CD8-positive, alpha-beta memory T cell (primary cell): ENCODE measurements at places on chromosomes 5 and 9.
A peak's percentile ranks its signal among the peaks of the same experiment; 100 is the strongest.

DNA sequence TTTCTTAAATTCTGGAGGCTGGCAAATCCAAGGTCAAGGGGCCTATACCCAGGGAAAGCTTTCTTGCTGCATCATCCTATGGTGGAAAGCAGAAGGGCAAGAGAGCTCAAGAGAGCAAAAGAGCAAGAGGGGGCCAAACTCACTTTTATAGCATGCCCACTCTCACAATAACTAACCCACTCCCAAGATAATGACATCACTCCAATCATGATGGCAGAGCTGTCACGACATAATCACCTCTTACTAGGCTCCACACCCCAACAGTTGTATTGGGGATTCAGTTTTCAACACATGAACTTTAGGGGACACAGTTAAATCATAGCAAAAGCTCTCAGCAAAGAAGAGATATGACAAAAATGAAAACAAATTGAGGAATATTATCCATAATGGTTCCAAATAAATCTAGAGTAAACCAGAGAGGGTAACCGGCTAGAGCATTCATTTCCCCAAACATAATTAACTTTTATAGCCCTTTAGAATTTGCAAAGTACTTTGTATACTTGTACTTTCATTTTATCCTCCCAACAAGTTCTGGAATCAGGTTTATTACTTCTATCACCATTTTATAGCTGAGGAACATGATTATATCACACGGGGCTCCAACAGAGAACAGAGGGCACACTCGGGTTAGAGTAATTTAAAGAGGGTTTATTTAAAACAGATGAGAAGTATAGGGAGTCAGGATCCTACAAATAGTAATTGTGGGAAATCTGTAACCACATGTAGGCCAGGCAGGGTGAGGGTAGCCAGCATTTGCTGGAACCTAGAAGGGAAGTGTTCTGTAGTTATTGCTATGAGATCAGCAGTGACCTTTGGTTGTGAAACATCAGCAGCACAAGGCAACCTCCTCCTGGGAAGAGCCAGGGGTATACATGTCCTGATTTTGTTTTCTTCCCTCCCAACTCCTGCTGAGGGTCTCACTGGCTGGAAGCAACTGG is 7.2 kb upstream of the TARS1 start:
- DNase-seq, result no peak
- H3K27ac ChIP-seq, result no peak overlapping the region

DNA sequence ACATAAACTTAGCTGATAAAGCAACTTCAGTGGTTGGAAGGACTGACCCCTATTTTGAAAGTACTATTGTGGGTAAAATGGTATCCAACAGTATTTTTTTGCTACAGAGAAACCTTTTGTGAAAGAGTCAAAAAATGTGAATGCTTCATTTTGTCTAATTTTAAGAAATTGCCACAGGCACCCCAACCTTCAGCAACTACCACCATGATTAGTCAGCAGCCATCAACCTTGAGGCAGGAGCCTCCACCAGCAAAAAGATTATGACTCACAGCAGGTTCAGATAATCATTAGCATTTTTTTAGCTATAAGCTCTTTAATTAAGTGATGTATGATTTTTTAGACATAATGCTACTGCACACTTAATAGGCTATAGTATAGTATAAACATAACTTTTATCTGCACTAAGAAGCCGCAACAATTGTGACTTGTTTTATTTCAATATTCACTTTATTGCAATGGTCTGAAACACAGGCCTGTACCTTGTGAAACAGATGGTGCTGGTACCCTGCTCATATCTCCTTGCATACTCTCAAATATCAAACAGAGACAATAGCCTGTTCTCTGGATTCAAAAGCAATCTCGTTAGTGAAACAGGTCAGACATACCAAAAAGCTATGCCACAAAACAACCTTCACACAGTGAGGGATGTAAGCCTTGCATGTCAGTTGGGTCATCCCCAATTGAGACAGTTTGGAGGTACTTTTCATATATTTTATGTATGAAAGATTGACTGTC is 261.2 kb upstream of the FAM174A start:
- no peak overlapping the region for H3K27ac ChIP-seq
- H3K36me3 ChIP-seq, result no peaks in the 10 kb centered on the region
- no peak for DNase-seq
- no peak overlapping the region for H3K4me3 ChIP-seq

- no peaks in the 10 kb centered on the region for H3K27me3 ChIP-seq
- no peak overlapping the region for H3K4me3 ChIP-seq
- no peak for DNase-seq
- H3K36me3 ChIP-seq, result no peaks in the 10 kb centered on the region
Observed at GRCh38 chr9:33209394-33209793, 30.6 kb upstream of the SPINK4 start.

GRCh38 chr5:160272889-160273288 is 39.5 kb downstream of the CCNJL start:
- no peak overlapping the region for H3K27ac ChIP-seq
- no peaks in the 10 kb centered on the region for H3K36me3 ChIP-seq
- no peak for DNase-seq

GRCh38 chr9:130707225-130707976 is 13.8 kb downstream of the EXOSC2 start:
- H3K4me3 ChIP-seq, result no peak overlapping the region
- peaks cover 6% of the 10 kb centered on the region for H3K4me1 ChIP-seq
- peaks cover 14% of the 10 kb centered on the region for H3K36me3 ChIP-seq
- DNase-seq, result peak; percentile 62
- H3K27ac ChIP-seq, result no peak overlapping the region
- no peaks in the 10 kb centered on the region for H3K27me3 ChIP-seq

- H3K36me3 ChIP-seq, result no peaks in the 10 kb centered on the region
- peaks cover 4% of the 10 kb centered on the region for H3K4me1 ChIP-seq
Observed at GRCh38 chr9:21682381-21682780, 120.1 kb upstream of the MTAP start.

GRCh38 chr9:134594078-134594941 is 47.3 kb upstream of the COL5A1 start:
- H3K27me3 ChIP-seq, result peaks cover 3% of the 10 kb centered on the region
- no peaks in the 10 kb centered on the region for H3K36me3 ChIP-seq
- H3K4me3 ChIP-seq, result no peak overlapping the region
- no peak for DNase-seq
- no peaks in the 10 kb centered on the region for H3K4me1 ChIP-seq
- H3K27ac ChIP-seq, result no peak overlapping the region

DNA sequence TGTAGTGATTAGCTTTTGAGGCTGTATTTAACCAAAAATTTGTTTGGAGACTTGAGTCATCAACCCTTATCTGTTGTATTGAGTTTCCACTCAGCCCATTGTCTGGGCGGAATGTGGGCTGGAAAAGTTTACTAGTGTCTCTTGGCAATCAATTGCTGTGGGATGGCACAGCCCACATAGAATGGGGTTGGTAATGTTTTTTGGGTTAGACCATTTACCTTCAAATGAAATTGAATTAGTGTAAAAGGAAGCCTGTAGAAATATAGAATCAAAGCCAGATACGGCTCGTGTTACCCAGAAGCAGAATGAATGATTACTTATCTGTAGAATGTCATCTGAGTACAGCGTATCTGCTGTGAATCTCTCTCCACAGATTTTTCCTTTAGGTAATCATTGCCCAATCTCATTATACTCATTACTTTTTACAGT is 142.9 kb downstream of the AOPEP start:
- no peaks in the 10 kb centered on the region for H3K27me3 ChIP-seq
- H3K4me1 ChIP-seq, result peaks cover 26% of the 10 kb centered on the region
- no peaks in the 10 kb centered on the region for H3K36me3 ChIP-seq
- no peak for DNase-seq

- no peaks in the 10 kb centered on the region for H3K4me1 ChIP-seq
- H3K4me3 ChIP-seq, result no peak overlapping the region
- no peak overlapping the region for H3K27ac ChIP-seq
- H3K36me3 ChIP-seq, result no peaks in the 10 kb centered on the region
Observed at GRCh38 chr9:18452276-18452675, 21.7 kb upstream of the ADAMTSL1 start.

DNA sequence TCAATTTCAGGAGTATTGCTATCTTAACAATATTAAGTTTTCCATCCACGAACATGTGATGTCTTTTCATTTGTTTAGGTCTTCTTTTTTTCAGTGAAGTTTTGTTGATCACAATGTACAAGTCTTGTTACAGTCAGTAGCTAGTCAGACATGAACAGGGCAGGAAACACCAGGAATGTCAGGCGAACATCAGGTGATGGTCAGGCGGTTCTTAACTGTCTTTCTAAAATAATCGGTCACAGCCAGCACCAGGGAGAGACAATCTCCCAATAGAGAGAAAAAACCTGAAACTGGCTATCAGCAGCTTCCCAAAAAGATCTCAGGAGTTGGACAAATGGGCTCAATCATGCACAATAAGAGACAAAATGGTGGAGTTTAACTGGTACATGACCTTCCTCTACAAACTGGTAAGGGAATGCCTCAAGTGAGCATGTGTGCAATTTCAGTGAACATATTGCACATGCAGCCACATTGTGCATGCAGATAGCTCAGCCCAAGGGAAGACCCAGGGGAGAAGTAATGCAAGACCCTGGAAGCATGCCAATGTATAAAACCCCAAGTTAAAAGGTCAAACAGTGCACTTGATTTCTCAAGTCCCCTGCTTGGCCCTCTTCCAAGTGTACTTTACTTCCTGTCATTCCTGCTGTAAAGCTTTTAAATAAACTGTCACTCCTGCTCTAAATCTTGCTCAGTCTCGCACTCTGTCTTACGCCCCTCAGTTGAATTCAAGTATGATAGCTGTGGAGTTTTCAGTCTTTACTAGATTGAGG is 176.1 kb upstream of the RASEF start:
- H3K4me1 ChIP-seq, result no peaks in the 10 kb centered on the region
- no peak for DNase-seq
- no peak overlapping the region for H3K4me3 ChIP-seq

DNA sequence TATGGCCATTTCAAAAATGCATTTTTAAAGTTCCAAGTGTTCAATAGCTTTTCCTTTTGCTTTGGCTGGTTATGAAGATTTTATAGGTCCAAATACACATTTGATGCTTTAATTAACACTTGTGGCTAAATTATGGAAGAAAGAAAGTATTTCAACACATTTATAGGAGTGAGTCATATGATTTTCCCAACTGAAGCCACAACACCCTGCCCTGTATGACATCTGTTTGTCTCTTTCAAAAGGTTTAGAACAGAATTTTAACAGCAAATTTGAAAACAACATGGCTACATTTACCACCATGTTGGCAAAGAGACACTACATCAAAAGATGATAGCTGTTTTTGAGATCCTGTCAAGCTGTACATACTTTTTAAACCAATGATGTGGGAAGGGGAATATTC is 99.4 kb downstream of the TMEM174 start:
- no peaks in the 10 kb centered on the region for H3K36me3 ChIP-seq
- H3K4me3 ChIP-seq, result no peak overlapping the region
- H3K27me3 ChIP-seq, result peaks cover 7% of the 10 kb centered on the region
- no peak for DNase-seq
- H3K27ac ChIP-seq, result no peak overlapping the region
- no peaks in the 10 kb centered on the region for H3K4me1 ChIP-seq

- DNase-seq, result no peak
- H3K36me3 ChIP-seq, result no peaks in the 10 kb centered on the region
- no peaks in the 10 kb centered on the region for H3K27me3 ChIP-seq
- H3K27ac ChIP-seq, result no peak overlapping the region
- H3K4me1 ChIP-seq, result no peaks in the 10 kb centered on the region
- H3K4me3 ChIP-seq, result no peak overlapping the region
Observed at GRCh38 chr5:57772512-57772911, 289.9 kb upstream of the ACTBL2 start.

DNA sequence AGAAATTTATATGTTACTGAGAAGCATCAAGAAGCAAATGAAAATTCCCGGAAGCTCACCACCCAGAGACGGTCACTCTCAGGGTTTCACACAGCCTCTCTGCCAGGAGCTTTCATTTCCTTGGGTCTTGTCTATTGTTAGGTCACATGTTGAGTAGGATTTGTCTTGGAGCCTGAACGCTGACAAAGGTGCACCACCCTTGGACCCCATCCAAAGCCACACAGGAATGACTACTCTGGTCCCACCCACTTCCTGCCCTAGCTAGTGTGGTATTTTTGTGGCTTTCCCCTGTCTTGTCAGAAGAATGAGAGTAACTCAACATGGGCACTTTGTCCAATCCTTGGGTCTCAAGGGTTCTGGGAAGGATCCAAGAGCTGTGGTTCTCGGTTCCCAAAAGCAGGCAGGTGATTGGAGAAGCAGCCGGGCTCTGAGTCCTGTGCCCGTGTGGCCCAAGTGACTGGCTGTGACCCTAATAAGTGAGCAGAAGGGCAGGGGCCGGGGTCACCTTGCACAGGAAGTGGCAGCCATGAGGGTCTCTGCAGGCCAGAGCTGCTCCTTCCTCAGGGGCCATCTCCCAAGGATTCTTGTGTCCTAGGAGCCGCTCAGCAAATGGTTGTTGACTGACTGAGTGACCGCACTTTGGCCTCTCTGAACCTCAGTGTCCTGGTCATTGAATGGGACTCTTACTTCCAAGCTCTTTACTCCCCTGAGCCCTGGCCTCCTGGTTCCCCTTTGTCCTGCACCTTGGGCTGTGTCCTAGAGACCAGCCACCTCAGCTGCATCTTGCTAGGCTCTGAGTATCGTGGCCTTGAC is 6.9 kb downstream of the FGD3 start:
- DNase-seq, result peak; percentile 93
- H3K36me3 ChIP-seq, result no peaks in the 10 kb centered on the region
- no peaks in the 10 kb centered on the region for H3K27me3 ChIP-seq
- H3K4me3 ChIP-seq, result peak overlapping the region; percentile 63
- peaks cover 84% of the 10 kb centered on the region for H3K4me1 ChIP-seq

- peaks cover 25% of the 10 kb centered on the region for H3K4me1 ChIP-seq
- no peak for DNase-seq
- H3K36me3 ChIP-seq, result no peaks in the 10 kb centered on the region
Observed at GRCh38 chr9:518540-518939, 303.9 kb downstream of the DOCK8 start.

DNA sequence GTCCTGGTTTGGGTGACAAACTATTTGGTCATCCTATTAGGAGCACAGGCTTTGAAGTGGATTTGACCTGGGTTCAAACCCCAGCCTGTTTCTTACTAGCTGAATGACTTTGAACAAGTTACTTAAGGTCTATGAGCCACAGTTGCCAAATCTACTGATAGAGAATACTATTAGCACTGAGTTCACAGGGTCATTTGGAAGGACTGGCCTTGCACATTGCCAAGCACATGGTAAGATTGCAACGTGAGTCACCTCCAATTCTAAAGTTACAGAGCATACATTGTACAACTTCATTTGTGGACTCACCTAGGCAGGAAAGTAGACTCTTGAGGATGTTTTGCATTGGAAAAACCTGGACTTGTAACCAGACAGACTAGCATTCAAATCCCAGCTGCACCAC is 38.9 kb downstream of the MFAP3 start:
- H3K4me1 ChIP-seq, result peaks cover 12% of the 10 kb centered on the region
- no peak overlapping the region for H3K4me3 ChIP-seq
- DNase-seq, result no peak

- peak overlapping the region; percentile 45 for H3K4me3 ChIP-seq
- H3K27me3 ChIP-seq, result no peaks in the 10 kb centered on the region
- DNase-seq, result no peak
- H3K36me3 ChIP-seq, result peaks cover 22% of the 10 kb centered on the region
- peak overlapping the region; percentile 25 for H3K27ac ChIP-seq
- H3K4me1 ChIP-seq, result peaks cover 51% of the 10 kb centered on the region
Observed at GRCh38 chr5:65718576-65719310, 3.2 kb downstream of the SGTB start.
